Left lung (tissue), 14 donors: ENCODE measurements at places on chromosomes 1 and 21. TPM values are rescaled to one million over a fixed set of nuclear protein-coding genes. Genes with fewer than 3 reads are reported as not detected.

GRCh38 chr1:208500375-208500774, 256.2 kb upstream of the PLXNA2 start:
- H3K36me3 ChIP-seq: no peaks in the 10 kb centered on the region
- no peaks in the 10 kb centered on the region for H3K4me1 ChIP-seq
- no peaks in the 10 kb centered on the region for H3K27me3 ChIP-seq
- DNase-seq: no peak

DNA sequence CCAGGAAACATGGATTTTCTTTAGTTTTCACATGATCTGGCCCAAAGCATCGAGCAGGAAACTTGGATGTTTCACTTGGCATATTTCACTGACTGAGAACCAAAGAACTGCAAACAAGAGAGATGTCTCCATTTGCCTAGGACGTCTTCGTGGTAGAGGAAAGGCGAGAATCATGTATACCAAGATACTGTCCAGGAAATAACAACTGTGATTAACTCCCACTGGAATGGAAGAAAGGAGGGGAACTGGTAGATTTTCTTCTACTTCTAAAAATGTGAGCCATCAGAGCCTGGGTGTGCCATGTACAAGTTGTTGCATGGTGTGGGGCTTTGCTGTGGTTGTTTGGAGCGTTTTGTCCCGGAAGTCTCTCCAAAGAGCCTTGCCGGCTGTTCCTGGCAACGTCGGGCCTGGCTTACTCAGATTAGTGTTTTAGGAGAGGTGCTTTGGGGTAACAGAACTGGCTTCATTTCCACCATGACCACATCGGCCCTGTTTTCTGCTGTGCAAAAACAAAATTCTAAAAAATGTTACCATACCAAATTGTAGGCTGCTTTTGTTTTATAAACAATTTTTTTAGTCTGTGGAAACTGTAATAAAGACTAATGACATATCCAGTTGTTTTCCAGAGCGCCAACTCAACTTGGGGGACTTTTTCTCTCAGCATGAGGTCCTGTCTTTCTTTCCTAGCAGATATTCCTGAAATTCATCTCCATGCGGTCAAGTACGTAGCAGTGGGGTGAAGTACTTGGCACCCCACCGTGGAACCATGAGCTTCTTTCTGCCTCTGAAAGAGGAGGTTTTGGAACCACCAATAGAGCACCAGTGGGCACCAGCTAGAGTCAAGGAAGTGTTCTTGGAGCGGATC, 118.3 kb downstream of the TM2D1 start:
- no peak for DNase-seq
- H3K36me3 ChIP-seq: no peaks in the 10 kb centered on the region
- peaks cover 22% of the 10 kb centered on the region for H3K4me1 ChIP-seq
- H3K27me3 ChIP-seq: no peaks in the 10 kb centered on the region

GRCh38 chr1:165828103-165828668, 772 bp downstream of the UCK2 start:
- peak overlapping the region; percentile 76 for H3K4me3 ChIP-seq
- H3K27me3 ChIP-seq: peaks cover 20% of the 10 kb centered on the region
- H3K4me1 ChIP-seq: peaks cover 4% of the 10 kb centered on the region
- peak overlapping the region; percentile 80 for H3K27ac ChIP-seq

- no peak overlapping the region for H3K4me3 ChIP-seq
- no peak for DNase-seq
- no peaks in the 10 kb centered on the region for H3K27me3 ChIP-seq
- no peak overlapping the region for H3K27ac ChIP-seq
- H3K4me1 ChIP-seq: no peaks in the 10 kb centered on the region
- no peaks in the 10 kb centered on the region for H3K36me3 ChIP-seq
These were observed 38.9 kb downstream of the ZC3H11B start for GRCh38 chr1:219573960-219574359.

DNA sequence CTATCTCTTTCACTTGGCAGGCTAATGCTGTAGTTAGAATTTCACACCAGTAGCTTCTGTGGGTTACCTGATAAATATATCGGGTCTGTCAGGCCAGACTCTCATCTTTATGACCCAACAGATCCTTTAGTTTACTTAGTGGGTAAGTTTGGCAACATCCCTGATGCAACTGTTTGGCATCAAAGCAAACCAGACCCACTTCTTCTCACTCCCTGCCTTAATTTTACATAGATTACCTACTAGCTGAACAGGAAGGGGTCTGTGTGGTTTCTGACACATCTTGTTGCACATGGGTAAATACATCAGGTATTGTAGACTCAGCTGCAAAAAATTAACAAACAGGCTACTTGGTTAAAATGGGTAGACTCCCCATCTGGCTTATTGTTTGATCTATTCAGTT, 3.2 kb upstream of the GUK1 start:
- peaks cover 20% of the 10 kb centered on the region for H3K4me1 ChIP-seq
- H3K4me3 ChIP-seq: no peak overlapping the region
- DNase-seq: no peak
- no peaks in the 10 kb centered on the region for H3K36me3 ChIP-seq
- H3K27ac ChIP-seq: no peak overlapping the region

DNA sequence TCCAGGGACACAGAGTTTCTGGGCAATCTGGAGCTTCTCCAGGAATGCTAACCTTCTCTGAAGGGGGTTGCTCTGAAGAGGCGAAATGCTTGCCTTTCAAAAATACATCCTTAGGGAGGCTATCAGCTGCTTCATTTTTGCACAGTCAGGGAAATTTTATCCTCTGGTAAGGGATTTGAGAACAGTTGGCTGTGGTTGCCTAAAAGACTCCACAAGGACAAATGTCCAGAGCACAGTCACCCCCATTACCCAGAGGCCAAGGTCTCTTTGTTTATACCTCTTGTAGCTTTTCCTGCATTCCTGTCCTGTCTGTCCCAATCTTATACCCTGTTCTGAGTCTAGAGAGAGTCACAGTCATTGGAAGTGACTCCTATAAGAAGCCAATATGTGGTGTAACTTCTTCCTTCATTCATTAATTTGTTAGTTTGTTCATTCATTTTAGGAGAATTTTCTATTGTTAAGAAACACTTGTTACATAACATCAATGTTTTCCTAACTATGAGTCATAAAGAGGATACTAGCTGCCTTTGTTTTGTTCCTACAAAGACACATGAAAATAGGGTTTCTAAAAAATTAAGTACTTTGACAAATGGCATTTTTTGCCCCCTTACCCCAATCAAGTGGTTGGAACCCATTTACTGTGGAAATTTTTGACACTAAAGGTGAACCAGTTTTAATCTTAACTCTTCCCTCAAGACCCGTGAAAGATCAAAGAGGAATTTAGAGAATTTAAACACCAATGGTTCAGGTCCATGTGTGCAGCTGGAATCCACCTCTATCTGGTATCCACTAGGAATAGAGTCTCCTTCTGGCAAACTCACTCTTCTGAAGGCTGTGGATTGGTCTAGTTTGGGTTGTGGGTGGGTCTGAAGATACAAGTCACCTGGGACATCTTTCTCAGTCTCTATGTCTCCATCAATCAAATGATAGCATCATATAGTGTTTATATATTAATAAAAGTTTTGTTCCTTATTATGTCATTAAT, 47.1 kb downstream of the GPR88 start:
- H3K27ac ChIP-seq: no peak overlapping the region
- H3K36me3 ChIP-seq: no peaks in the 10 kb centered on the region
- H3K4me3 ChIP-seq: no peak overlapping the region
- no peaks in the 10 kb centered on the region for H3K4me1 ChIP-seq

Gene CD5L
- 0.64 TPM for total RNA-seq
